ENCODE measurements at places on chromosomes 6 and 20.

- no peak for DNase-seq
Observed at GRCh38 chr20:23105193-23105592, 19.1 kb upstream of the CD93 start.

GRCh38 chr6:41657131-41658094 is 19.1 kb downstream of the MDFI start:
- no peak for DNase-seq

GRCh38 chr6:108002365-108003221 is 44.6 kb upstream of the SEC63 start:
- DNase-seq = no peak

- no peak for DNase-seq
Observed at GRCh38 chr20:16445482-16445881, 127.8 kb downstream of the KIF16B start.

GRCh38 chr20:17077030-17077429 is 149.8 kb upstream of the PCSK2 start:
- no peak for DNase-seq

- DNase-seq = no peak
Observed at GRCh38 chr6:69631552-69632346, 165.1 kb downstream of the LMBRD1 start.

DNA sequence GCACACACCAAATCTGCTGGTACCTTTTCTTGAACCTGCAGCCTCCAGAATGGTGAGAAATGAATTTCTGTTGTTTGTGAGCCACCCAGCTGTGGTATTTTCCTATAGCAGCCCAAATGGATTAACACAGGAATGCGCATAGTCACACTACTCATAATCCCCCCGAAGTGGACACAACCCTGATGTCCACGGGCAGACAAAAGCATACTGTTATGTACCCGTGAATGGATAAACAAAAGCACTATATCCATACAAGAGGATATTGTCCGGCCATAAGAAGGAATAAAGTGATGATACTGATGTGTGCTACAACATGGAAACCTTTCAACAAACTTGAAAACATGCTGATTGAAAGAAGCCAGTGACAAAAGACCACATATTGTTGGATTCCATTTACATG is 25.1 kb upstream of the RPP40 start:
- DNase-seq = no peak

DNA sequence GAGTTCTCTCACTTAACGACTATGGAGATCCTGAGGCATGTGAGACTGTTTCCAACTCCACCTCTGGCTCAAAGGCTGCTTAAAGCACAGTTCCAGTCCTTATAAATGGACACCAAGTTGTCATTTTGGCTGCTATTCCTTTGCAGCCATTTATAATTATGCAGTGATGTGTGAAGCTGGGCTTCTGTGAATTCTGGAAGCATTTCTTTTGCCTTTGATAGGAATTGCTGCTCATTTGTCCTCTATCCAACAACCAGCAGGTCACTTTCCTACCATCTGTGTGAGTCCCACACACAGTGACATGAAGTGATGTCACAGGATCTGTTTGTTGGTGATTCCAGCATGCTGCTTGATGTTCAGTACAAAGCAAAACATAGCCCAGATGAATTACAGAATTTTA is 28.5 kb upstream of the EFHC1 start:
- no peak for DNase-seq

- no peak for DNase-seq
Observed at GRCh38 chr20:59136027-59136426, 27.6 kb upstream of the ZNF831 start.

DNA sequence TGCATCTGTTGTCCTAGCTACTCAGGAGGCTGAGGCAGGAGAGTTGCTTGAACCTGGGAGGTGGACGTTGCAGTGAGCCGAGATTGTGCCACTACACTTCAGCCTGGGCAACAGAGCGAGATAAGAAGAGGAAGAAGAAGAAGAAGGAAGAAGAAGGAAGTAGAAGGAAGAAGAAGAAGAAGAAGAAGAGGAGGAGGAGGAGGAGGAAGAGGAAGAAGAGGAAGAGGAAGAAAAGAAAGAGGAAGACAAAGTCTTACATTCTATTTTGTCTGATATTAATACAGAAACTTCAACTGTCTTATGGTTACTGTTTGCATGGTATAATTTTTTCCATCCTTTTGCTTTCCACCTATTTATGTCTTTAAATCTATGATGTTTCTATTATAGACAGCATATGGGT is 7.2 kb upstream of the NELFCD start:
- no peak for DNase-seq

Measured in amniotic stem cell (primary cell).